Smooth muscle cell of the pulmonary artery (primary cell): ENCODE measurements at places on chromosomes 5 and 9. TPM values are rescaled to one million over a fixed set of nuclear protein-coding genes. Genes with fewer than 3 reads are reported as not detected.

The TTC1 gene
- 33.8 and 38.5 TPM in 2 replicates for total RNA-seq

The PRLR gene
- 0.07 and 0.10 TPM in 2 replicates for total RNA-seq

The IL3 gene
- total RNA-seq: not detected in 2 replicates

The CLIC3 gene
- 2.0 and 2.9 TPM in 2 replicates for total RNA-seq

The SEMA6A gene
- 0.20 and 0.23 TPM in 2 replicates for total RNA-seq

The TMEM252 gene
- not detected in 2 replicates for total RNA-seq

The PDGFRB gene
- 195 and 656 TPM in 2 replicates for total RNA-seq

The TERT gene
- not detected in 2 replicates for total RNA-seq
